ENCODE measurements at places on chromosomes 3 and 15.

DNA sequence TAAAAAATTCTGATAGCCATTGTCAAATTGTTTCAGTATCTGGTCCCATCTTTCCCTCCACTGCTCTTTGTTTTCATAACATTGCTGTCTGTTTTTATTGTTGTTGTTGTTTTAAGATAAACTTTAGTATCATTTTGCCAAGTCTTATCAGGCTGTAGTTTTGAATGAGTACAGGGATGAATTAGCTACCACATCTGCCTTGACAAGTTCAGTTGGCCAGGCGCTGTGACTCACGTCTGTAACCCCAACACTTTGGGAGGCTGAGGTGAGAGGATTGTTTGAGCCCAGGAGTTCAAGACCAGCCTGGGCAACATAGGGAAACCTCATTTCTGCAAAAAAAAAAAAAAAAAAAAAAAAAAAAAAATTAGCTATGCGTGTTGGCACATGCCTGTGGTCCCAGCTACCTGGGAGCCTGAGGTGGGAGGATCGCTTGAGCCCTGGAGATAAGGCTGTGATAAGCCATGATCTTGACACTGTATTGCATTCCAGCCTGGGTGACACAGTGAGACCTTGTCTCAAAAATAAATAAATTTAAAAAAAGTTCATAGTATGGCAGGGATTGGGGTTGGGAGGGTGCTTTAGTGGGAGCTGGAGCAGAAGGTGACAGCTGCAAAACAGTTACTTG lies 8.3 kb upstream of the ANKDD1A start:
- DNase-seq: no peak

GRCh38 chr3:159828542-159828943 lies 160.1 kb upstream of the IL12A start:
- no peak for DNase-seq

DNA sequence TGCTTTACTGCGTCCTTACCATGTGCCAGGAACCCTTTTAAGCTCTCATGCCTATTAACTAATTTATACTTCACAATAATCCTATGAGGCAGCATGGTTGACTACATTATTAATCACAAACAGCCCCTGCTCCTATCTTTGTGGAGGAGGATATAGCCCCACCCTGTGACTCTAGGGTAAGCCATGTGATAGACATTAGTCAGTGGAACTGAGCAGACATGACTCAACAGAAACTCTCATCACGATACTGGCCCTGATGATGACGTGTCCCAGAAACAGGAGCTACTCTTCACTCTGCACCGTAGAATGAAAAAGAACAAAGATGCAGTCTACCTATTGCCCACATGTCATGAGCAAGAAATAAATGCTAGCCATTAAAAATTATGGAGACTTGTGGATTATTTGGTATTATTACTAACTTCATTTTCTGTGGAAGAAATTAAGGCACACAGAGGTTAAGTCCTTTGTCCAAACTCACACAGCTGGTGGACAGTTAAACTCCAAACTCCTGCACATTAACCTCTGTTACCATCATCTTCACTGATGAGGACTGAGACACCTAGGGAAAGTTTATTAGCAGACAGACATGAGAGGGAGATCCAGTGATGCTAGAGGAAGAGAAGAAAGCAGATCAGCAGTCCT lies 51.2 kb downstream of the CFAP20DC start:
- no peak for DNase-seq

- DNase-seq: no peak
These were observed 33.9 kb downstream of the HDAC11 start for GRCh38 chr3:13513913-13514517.

DNA sequence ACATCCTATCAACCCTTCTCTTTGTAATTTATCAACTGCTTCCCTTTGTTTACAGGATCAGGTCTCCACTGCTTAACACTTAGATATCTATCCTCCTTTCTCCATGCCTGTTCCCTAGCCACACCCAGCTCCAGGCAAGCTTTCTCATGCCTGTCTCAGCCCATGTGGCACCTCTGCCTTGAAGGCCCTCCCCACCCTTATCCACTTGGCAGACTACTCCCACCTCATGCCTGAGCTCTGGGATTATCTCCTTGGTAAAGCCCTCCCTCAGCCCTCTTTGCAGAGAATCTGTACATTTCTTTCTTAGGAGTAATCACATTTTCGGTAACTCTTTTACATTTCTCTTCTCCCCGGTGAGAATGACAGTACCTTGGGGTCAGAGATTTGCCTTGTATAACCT lies 96.0 kb downstream of the ATP1B3 start:
- no peak for DNase-seq

DNA sequence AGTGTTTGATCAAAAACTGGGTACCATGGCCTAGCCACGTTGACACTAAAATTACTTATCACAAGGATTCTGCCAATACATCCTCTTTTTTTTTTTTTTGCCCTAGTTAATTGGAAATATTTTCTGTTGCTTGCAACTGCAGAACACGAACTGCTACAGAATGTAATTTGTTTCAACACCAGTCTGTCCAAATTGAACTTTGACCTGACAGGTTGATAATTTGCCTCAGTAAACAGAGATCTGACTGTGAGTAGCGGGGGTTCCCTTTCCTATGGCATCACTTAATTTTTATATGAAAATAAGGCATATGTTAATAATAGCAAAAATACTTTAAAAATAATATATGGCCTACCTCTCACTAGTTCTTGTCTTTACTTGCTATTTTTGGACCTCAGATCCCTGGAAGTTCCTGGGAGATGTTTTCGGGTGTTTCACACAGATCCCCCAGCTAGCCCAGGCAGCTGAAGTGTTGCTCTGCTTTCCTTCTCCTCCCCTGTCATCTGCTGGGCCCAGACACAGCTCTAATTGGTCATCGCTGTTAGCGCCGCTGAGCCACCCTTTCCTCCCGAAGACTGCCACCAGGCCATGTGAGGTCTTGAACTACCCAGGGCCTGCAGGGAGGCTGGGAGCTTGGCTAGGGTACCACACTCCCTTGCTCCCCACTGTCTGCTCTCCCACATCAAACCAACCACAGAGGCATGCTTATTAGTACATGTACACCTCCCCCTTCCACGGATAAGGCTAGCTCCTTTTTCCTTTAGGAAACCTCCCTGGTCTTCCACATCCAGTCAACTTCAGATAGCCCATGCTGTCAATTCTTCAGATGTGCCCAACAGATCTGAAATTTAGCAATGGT lies 89.8 kb upstream of the RNF7 start:
- no peak for DNase-seq

DNA sequence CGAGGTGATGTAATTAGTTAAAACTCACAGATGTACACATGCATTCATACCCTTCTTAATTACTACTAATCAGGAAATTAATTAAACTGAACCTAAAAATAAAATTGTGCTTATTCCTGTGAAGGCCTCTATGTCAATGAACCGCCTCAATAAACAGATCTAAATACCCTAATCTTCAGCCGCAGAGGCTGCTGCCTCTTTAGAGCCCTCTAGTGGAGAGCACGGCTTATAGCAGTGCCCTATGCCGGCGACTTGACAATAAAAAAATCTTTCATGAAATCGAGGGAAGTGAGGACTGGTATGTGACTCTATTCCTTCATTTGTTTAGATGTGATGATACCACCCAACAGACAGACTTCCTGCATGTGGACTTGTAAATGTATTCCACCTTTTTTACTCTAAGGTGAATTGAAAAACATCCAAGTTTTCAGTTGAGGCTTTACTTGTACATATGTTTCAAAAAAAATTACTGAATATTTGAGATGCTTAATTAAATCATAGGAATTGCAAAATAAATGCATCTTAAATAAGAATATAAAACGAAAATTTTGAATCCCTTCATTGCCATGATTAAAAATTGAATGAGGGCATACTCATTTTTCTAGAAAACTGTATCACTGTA lies 8.3 kb upstream of the EPHA3 start:
- peak; percentile 9 for DNase-seq

- DNase-seq: no peak
These were observed 42.4 kb downstream of the TMEM40 start for GRCh38 chr3:12716605-12717151.

GRCh38 chr15:39286706-39287105 lies 294.2 kb upstream of the THBS1 start:
- DNase-seq: no peak

GRCh38 chr3:18111796-18112232 lies 313.3 kb downstream of the SATB1 start:
- DNase-seq: no peak

DNA sequence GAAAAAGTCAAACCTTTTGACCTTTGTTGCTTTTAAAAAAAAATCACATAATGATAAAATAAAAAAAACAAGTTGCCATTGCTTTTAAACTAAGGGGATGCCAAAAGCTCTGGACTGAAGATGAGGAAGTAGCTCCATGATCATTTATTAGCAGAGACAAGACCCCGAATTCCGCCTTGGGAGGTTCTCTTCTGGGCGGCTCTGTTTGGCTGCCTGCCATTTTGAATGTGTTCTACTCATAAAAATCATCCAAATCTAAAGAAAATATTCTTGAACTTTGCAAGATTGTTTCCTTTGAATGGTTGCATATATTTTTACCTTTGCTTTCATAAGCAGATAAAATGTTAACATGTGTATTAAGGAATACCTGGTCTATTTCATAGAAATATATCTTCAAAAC lies 63.8 kb downstream of the NCEH1 start:
- DNase-seq: no peak

GRCh38 chr15:82714016-82714415 lies 4.3 kb upstream of the AP3B2 start:
- no peak for DNase-seq

GRCh38 chr15:77327168-77327567 lies 92.7 kb downstream of the PEAK1 start:
- DNase-seq: no peak

- DNase-seq: no peak
These were observed 52.5 kb downstream of the CYP11A1 start for GRCh38 chr15:74314795-74315438.

GRCh38 chr15:50341616-50342136 lies 13.3 kb downstream of the GABPB1 start:
- no peak for DNase-seq

- DNase-seq: no peak
These were observed 77.8 kb upstream of the KCNMB2 start for GRCh38 chr3:178458313-178459037.

DNA sequence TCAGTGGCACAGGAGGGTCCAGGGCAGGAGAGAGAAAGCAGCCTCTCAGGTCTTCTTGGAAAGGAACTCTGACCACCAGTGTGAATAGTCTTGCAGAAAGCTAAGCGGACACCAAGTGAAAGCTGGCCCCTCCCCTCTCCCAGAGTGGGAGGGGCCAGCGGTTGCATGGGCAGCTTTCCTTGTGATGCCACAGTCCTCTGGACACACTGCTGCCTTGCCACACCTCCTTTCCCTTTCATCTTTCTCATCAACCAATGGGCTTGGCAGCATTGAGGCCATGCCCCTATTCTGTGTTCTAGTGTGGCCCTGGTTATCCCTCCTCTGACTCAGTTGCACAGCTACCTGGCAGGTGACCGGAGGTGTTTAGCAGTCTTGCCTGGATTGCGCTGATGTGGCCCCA lies 49.7 kb upstream of the GOLGA6B start:
- DNase-seq: no peak

GRCh38 chr15:33040496-33040895 lies 154.0 kb downstream of the FMN1 start:
- DNase-seq: no peak

- DNase-seq: no peak
These were observed 120.9 kb downstream of the SLC9A9 start for GRCh38 chr3:143727391-143727790.

GRCh38 chr3:124041553-124041952 lies 49.6 kb upstream of the ROPN1 start:
- no peak for DNase-seq

DNA sequence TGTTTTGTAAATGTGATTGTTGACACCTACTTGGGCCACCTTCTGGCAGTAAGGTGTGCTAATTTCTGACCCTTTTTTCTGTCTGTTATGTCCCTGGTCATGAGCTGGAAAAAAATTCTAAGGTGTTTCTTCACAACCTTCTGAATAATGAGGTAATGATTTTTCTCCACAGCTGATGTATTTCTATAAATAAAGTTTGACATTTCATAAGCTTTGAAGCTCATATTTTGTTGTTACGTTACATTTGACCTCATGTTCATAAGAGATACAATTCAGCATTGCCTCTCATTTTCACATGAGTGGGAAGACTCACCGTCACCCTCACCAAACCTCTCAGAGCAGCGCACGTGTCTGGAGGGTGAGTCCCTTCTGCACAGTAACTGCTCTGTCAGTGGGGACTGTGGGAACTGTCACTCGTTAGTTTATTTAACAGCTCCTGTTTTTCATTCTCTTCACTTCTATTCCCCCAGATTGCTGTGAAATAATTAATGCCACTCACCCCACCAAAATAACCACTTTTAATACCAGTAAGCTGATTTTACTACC lies 140.9 kb downstream of the PLCL2 start:
- DNase-seq: no peak

DNA sequence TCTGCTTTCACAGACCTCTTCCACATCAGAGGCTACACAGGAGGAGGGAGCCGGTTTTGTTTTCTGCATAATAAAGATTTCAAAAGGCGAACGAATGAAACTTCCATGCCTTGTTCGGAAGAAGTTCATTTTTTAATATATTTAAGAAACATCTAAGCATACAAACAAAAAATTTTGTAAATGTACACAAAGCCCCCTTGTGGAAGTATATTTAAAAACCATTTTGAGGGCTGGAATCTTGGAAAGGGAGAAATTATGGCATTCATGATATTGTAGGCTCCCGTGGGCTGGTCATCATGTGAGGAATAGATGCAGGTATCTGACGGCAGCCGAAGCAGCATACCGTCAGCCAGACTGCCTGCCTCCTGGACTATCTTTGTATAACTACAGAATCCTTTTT lies 90.4 kb downstream of the MECOM start:
- no peak for DNase-seq

- no peak for DNase-seq
These were observed 105.8 kb upstream of the MYZAP start for GRCh38 chr15:57485869-57486268.

- no peak for DNase-seq
These were observed 184.4 kb upstream of the NECTIN3 start for GRCh38 chr3:110887176-110887575.

- DNase-seq: no peak
These were observed 568 bp downstream of the SENP2 start for GRCh38 chr3:185586686-185587039.

DNA sequence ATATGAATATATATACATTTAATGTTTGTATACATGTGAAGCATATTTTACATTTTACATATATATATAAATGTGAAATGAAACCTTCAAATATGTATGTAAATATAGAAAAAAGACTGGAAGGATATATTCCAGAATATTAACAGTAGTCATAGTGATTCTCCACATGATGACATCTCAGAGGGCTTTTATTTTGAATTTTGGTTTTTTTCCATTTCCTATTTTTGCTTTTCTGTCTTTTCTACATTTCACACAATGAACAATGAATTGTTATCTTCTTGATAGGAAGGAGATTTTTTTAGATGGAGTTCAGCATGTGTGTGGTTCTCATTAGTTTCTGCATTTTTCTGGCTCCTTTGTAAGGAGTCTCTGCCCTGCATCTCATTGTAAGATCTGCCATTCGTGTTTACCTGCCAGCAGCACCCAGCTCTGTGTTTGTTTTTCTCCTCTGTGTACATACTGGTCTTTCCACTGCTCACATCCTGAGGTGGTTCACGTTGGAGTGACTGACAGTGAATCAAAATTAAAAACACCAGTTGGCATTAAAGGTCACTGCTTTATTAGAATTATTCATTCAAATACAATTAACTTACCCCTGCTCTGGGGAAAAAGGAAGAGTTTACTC lies 425.3 kb upstream of the MDFIC2 start:
- no peak for DNase-seq

GRCh38 chr15:58425834-58426233 lies 6.0 kb upstream of the LIPC start:
- DNase-seq: no peak

Data from occipital lobe (tissue), 3 donors.